Activated naive CD4-positive, alpha-beta T cell treated with anti-CD3 and anti-CD28 coated beads, Interleukin-2, amount 10 ng/mL, durations not matched to agents 5 hours and 36 hours (primary cell): ENCODE measurements at places on chromosomes 5 and 9. TPM values are rescaled to one million over a fixed set of nuclear protein-coding genes. Genes with fewer than 3 reads are reported as not detected.

The CDH12 gene
- not detected for total RNA-seq

The ANKRD18A gene
- 3.3 TPM for total RNA-seq

The ISCA1 gene
- total RNA-seq: 21.7 TPM

The TSSK1B gene
- not detected for total RNA-seq

The FGFR4 gene
- 0.96 TPM for total RNA-seq
